Endothelial cell of umbilical vein (primary cell): ENCODE measurements at places on chromosomes 6 and 20. TPM values are rescaled to one million over a fixed set of nuclear protein-coding genes. Genes with fewer than 3 reads are reported as not detected.

DNA sequence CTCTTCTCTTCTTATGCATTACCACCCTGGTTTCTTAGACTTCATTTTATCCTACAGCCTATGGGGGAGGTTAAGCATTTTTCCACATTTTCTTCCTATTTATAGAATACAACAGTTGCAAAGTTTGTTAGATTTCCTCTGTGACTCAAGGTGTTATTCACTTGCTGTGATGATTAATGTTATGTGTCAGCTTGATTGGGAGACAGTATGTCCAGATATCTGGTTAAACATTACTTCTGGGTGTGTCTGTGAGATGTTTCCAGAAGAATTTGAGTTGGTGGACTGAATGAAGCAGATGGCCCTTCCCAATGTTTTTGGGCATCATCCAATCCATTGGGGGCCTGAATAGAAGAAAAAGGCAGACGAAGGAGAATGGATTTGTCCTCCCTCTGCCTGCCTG, 131.3 kb downstream of the C6orf118 start:
- H3K36me3 ChIP-seq = no peaks in the 10 kb centered on the region
- H3K27me3 ChIP-seq = no peaks in the 10 kb centered on the region
- DNase-seq = no peak
- H3K4me3 ChIP-seq = no peak overlapping the region
- H3K4me1 ChIP-seq = no peaks in the 10 kb centered on the region

DNA sequence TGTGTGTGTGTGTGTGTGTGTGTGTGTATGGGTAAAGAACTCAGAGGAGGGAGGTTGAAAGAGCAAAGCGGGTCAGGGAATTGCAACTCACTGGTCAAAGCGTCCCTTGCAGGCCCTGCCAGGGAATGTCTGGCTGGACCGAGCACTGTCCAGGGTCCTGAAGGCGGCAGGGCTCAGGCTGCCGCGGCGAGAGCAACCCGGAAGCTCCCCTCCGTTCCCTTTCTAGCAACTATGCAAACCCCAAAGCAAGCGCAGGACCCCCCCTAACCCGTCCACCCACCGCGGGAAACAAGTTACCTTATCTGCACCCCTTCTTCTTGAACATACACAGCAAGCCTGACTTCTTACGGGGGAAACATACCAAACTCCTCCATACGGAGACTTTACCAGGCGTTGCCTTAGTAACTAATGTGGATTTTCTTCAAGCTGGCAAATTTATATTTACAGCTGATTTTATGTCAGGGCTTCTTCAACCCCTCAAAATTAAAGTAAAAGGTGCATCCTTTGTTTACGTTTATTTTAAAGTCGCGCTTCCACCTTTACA, 538 bp upstream of the GRM1 start:
- H3K4me3 ChIP-seq = no peak overlapping the region
- no peaks in the 10 kb centered on the region for H3K36me3 ChIP-seq
- no peak overlapping the region for H3K27ac ChIP-seq
- DNase-seq = peak; percentile 52
- H3K27me3 ChIP-seq = peaks cover 20% of the 10 kb centered on the region

GRCh38 chr20:57280221-57280620, 13.8 kb upstream of the BMP7 start:
- H3K27ac ChIP-seq = no peak overlapping the region
- H3K4me3 ChIP-seq = no peak overlapping the region
- no peaks in the 10 kb centered on the region for H3K27me3 ChIP-seq
- no peaks in the 10 kb centered on the region for H3K36me3 ChIP-seq
- DNase-seq = no peak

- no peak overlapping the region for H3K4me3 ChIP-seq
- H3K4me1 ChIP-seq = no peaks in the 10 kb centered on the region
- H3K27ac ChIP-seq = no peak overlapping the region
- H3K27me3 ChIP-seq = no peaks in the 10 kb centered on the region
- no peaks in the 10 kb centered on the region for H3K36me3 ChIP-seq
These were observed 45.7 kb upstream of the B4GALT5 start for GRCh38 chr20:49759266-49759950.

- H3K4me3 ChIP-seq = no peak overlapping the region
- H3K36me3 ChIP-seq = no peaks in the 10 kb centered on the region
- no peak for DNase-seq
- H3K27ac ChIP-seq = no peak overlapping the region
- no peaks in the 10 kb centered on the region for H3K4me1 ChIP-seq
- H3K27me3 ChIP-seq = peaks cover 3% of the 10 kb centered on the region
These were observed 55.6 kb downstream of the MYB start for GRCh38 chr6:135236732-135237131.

- no peak for DNase-seq
- H3K27ac ChIP-seq = no peak overlapping the region
- H3K4me3 ChIP-seq = no peak overlapping the region
- peaks cover 7% of the 10 kb centered on the region for H3K27me3 ChIP-seq
- no peaks in the 10 kb centered on the region for H3K36me3 ChIP-seq
- no peaks in the 10 kb centered on the region for H3K4me1 ChIP-seq
These were observed 24.7 kb downstream of the PACSIN1 start for GRCh38 chr6:34490390-34491090.

- no peaks in the 10 kb centered on the region for H3K27me3 ChIP-seq
- H3K4me3 ChIP-seq = no peak overlapping the region
- DNase-seq = peak; percentile 66
- peaks cover 24% of the 10 kb centered on the region for H3K4me1 ChIP-seq
These were observed 8.3 kb downstream of the CD109 start for GRCh38 chr6:73704260-73704659.

The WFDC9 gene
- total RNA-seq = not detected in 2 replicates

The CLDN20 gene
- total RNA-seq = not detected in 2 replicates

The PTPRT gene
- total RNA-seq = not detected in 2 replicates

The SLC44A4 gene
- 0.12 and 0.84 TPM in 2 replicates for total RNA-seq

The MYH7B gene
- 0.07 TPM in 1 of 2 replicates, not detected in the other for total RNA-seq
